NCI-H446 treated with DMSO at 0.1 percent for 48 hours (cell line): ENCODE measurements at places on chromosomes 3 and 15.

- no peak for DNase-seq
Measured at GRCh38 chr15:99956820-99957641, 223.8 kb upstream of the LYSMD4 start.

- no peak for DNase-seq
Measured at GRCh38 chr3:125440559-125440955, 65.4 kb upstream of the ZNF148 start.

DNA sequence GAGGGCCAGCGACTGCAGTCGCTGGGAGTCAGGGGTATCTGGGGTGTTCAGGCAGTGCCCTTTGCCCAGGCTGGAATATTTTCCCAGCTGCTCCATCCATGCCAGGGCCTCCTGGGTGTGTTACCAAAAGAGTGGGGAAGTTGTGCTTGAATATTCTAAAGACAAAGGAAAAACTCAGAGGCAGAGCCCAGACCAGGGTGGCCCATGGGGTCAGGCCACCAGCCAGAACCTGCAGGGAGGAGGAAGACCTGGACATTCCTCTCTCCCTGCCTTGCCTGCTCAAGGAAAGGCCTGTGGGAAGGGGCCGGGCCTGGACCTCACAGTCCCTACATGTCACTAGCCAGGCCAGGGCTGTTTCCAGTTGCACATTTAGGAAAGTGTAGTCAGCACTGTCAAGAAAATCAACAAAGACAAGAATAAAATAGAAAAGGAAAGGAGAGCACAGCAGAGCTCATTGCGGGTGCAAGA is 16.0 kb upstream of the KLF15 start:
- DNase-seq = no peak

GRCh38 chr3:72802001-72802400 is 46.2 kb downstream of the SHQ1 start:
- DNase-seq = no peak

DNA sequence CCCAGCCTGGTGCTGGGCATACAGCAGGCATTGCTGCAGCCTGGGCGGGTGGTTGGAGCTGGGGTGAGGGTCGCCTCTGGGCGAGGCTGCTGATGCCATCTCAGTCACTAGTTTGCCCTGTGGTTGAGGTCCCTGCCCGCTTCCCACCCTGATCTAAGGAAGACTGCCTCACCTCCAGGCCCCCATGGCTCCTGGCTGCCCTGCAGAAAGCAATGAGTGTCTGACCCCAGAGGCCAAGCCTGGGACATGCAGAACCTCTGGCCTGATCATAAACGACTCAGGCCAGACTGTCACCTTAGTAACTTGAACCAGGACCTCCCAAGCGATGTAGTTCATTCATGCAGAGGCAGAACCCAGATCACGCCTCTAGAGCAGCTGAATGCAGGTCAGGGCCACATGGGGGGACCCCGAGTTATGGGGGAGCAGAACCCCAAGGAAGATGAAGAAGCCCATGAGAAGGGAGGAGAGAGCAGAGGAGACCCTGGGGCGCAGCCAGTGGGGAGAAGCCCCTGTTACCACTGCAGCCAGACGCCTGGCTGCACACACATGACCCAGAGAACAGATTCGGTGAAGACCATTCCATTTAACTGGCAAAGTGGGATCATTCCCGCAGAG is 213.9 kb downstream of the TBC1D2B start:
- no peak for DNase-seq

GRCh38 chr15:81224232-81224631 is 27.6 kb downstream of the IL16 start:
- no peak for DNase-seq

DNA sequence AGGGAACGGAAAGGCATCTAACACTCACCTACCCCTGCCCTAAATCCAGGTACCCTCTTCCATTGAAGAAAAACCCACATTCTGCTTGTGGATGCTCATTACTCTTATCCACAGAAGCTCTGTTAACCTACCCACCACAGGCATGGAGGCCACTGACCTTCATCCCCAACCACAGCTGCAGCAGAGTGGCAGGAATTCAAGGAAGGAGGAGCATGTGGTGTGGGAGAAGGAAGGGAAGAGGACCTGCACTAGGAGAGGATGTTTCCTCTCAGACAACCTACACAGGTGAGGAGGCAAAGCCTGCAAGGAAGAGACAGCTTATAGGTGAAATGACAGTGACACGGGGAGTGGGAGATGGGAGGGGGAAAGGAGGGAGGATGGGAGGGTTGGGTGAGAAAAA is 192.5 kb upstream of the TSC22D2 start:
- no peak for DNase-seq

GRCh38 chr15:64897345-64897985 is 14.2 kb upstream of the ANKDD1A start:
- DNase-seq = no peak

DNA sequence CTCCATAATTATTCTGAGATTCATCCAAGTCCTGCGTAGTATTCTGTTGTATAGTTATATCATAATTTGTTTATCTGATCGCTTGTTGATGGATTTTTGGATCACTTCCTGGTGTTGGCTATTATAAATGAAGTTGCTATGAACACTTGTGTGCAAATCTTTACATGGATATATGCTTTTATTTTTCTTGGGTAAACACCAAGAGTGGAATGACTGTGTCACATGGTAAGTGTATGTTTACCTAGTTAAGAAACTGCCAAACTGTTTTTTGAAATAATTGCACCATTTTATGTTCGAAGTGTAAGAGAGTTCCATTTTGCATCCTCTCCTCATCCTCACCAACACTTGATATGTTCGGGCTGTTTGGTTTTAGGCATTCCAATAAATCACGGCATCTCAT is 360.4 kb upstream of the FRG2C start:
- DNase-seq = no peak

DNA sequence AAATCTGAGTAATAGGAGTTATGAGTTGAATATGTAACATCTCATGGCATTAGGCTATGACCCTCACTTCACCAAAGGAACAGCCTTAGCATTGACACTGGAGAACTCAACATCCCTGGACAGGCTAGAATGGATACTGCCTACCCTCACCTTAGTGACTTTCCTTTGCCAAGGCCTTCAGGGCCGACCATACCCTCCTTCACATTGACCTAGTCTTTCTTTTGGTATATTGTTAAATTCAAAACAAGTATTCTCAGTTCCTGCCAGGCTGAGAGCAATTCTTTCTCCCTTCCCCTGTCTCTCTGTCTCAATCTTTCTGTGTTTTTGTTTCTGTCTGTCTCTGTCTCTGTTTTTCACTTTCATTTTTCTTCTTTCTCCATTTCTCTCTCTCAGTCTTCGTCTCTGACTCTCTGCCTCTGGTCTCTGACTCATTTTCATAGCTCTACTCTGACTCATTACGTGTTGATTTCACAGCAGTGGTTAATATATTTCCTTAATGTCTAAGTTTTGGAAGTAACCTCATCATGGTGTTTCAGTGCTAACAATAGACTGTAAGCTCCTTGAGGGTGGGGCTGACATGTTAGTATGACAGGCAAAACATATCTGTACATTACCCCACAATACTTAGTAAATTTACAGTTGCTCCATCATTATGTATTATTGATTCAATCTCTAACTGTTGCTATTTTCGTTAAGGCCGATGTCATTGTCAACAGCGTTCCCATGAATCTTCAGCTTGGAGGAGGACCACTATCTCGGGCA is 32.5 kb downstream of the PARP15 start:
- DNase-seq = no peak

- DNase-seq = no peak
Measured at GRCh38 chr15:68555679-68556037, 23.1 kb upstream of the CORO2B start.

DNA sequence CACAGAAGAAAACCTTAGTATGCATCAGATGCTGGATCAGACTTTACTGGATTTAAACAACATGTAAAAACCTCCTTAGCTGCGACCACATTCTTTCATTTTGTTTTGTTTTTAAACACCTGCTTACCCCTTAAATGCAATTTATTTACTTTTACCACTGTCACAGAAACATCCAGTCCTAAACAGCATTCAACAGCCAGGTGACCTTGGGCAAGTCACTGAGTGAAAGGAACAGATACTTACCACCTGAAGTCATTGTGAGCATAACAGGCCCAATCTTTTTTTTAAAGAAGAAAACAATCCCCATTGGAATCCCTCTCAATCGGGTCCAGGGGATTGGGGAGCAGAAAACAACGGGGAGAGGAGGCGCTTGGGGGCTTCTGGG is 390 bp downstream of the STARD5 start:
- no peak for DNase-seq

DNA sequence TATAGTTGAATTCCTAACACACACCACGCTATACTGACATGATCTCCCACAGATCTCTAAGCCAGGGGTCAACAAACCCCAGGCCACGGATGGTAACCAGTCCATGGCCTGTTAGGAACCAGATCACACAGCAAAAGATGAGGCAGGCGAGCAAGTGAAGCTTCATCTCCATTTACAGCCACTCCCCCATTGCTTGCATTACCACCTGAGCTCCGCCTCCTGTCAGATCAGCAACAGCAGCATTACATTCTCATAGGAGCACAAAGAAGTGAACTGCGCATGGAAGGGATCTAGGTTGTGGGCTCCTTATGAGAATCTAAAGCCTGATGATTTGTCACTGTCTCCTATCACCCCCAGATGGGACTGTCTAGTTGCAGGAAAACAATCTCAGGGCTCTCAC is 2.7 kb downstream of the PDCD7 start:
- DNase-seq = no peak

- no peak for DNase-seq
Measured at GRCh38 chr3:127709320-127710060, 36.7 kb downstream of the ABTB1 start.

DNA sequence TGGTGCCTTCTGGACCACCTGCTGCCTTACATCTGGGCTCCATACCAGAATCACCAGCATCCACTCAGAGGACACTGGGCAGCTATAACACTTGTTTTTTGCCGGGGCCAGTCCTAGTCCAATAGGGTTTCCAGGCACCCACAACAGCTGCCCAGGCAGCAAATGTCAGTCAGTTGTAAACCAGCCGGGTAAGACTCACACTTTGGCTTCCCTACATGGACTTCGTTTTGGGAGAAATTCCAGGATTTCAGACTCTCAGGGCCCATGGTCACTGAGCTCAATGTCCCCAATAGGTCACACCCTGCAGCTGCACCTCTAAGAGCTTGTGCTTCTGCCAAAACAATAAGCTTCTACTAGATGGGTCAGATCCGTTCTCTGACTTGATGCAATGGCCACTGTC is 83.8 kb downstream of the FAM174B start:
- DNase-seq = no peak

DNA sequence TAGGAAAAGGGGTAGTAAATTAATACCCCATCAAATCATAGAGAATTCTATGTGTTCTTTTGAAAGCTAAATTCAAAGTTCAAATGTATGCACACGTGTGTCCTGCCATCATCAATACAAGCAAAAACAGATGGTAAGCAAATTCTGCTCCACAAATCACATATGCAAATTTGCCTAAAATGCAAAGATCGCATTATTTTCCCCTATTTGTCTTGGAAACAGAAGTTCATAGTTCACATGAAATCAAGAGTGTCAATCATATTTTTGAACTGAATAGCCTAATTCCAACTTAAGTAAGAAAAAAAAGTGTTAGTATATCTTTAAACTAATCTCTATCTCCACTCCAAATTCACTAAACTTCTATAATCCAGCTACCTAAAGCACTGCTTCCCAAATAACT is 8.5 kb downstream of the ADAM10 start:
- DNase-seq = no peak

GRCh38 chr15:52679232-52680040 is at the start of gene ATOSA:
Gene ATOSA, minus strand, starts transcription at chr15:52679388. Its CDS starts 1,367 bp downstream, at chr15:52678021.
- peak; percentile 53 for DNase-seq

- no peak for DNase-seq
Measured at GRCh38 chr3:70053293-70053692, 53.8 kb downstream of the SAMMSON start.

DNA sequence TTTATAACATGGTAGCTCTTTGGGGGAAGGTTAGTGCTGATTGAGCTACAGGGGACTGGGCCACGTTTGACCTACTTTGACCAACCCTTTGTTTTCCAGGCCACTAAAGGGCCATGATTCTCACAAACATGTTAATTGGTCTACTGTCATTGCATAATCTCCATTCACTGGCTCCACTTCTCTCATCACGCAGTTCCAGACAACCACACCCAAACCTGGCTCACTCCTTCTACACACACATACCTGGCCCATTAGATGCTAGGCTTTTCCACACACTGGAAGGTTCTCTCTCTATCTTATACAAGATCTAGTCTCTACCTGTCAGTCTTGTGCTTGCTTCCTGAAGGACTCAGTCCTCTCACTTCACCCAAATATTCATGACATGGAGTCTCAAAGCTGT is 15.9 kb downstream of the TGM5 start:
- DNase-seq = no peak

DNA sequence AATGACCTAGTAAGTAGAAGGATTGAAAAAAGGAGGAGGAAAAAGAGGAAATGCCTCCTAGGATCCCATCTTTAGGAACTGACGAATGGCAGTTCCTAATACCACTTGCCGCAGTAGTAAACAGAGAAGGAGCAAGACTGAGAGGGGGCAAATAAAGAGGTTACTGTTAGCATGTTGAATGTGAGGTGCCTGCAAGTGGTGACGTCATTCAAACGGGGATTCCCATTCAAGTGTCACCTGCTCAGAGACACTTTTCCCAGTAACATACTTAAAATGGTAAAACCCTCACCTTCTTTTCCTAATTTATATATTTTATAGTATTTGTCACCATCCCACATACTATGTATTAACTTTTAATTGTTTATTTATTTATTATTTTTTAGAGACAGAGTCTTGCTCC is 178.9 kb downstream of the IL5RA start:
- no peak for DNase-seq

DNA sequence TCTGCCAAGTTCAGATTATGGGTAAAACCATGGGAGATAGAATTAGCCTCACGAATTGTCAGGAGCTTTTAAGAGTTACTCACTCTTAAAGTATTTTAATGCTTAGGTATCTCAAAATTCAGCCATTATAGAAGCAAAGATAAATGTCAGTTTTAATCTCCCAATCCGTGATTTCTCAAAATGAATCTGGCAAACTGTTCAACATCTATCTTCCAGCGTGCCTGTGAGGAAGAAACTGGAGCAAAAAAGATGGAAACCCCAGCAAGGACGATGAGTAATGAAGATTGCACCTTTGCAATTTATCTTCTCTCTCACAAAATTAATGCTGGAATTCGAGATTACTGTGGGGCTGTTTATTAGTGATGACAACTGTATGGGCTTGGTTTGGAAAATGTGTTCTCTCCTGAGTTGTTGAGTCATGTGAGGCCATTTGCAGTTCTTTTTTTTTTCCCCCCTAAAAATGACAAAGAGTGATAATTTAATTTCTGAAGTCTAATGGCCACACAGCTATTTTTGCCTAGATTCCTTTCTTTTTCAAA is 70.5 kb downstream of the PYDC2 start:
- DNase-seq = no peak

- no peak for DNase-seq
Measured at GRCh38 chr15:29665444-29666003, 156.7 kb downstream of the TJP1 start.

- DNase-seq = no peak
Measured at GRCh38 chr3:108503722-108504121, 6.7 kb downstream of the MYH15 start.
